Right kidney (tissue), 9 donors: ENCODE measurements at places on chromosomes 2 and 18.
A peak's percentile ranks its signal among the peaks of the same experiment; 100 is the strongest.

DNA sequence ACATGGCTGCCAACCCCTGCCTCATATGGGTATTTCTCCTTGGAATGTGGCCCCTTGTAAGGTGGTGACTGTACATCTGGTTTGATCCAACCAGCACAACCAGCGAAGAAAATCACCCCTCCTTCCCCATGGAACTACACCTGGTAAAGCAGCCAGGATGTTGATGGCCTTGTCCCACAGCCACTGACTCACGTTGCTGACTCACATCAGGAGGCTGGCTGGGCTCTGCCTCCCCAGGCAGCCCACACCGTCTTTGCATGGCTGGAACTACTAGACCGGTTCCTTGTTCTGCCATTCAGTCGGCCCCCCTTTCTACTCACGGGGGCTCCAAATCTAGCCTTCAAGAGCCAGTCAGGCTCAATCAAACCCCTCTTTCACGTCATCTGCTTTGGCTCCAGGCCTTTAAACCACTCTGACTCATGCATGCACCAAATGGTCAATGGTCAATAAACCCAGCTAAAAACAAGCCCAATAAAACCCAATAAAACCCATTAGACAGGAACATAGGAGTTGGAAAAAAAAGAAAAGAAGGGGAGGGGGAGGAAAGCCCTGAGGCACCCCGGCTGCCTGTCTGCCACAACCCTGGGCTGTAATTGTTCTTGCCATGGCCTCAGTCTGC, 114.8 kb downstream of the PLB1 start:
- DNase-seq = peak; percentile 12

DNA sequence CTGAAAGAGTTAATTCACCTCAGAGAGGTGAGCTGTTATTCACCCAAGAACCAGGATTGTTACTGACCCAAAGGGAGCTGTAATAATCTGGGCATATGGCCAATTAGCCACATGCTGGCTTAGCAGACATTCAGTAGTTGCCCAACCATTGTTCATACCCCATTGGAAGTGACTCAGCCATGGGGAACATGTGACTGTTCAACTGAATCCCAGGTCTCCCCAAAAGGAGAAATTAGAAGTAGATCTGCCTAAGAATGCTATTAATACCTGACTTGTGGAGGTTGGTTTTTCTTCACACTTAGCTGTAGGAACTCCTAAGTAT, 272.6 kb upstream of the UBE2E3 start:
- DNase-seq = no peak

DNA sequence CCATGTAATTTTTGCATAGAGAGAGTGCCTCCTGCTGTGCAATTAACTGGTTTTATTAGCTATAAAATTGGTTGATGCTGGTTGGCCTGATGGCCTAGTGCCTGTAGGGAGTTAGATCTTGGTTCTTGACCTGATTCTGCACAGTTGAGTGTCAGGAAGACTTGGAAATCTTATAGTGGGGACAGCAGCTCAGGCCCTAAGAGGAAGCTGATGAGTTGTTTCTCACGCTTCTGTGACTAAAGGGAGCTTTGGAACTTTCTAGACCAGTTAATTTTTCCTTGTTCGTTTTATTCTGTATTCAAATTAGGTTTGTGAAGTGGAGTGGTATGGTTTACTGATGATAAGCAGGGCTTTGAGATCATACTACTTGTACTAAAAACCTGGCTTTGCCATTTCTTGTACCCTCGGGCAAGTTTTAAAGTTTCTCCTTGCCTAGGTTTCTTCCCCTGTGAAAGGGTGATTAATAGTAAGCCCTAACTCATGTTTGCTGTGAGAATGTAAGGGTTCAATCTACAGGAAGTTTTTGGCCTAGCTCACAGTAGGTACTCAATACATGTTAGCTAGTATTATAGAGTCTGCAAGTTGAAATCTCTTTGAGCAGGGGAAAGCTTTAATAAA, 82.1 kb downstream of the MAP3K20 start:
- no peak for DNase-seq

DNA sequence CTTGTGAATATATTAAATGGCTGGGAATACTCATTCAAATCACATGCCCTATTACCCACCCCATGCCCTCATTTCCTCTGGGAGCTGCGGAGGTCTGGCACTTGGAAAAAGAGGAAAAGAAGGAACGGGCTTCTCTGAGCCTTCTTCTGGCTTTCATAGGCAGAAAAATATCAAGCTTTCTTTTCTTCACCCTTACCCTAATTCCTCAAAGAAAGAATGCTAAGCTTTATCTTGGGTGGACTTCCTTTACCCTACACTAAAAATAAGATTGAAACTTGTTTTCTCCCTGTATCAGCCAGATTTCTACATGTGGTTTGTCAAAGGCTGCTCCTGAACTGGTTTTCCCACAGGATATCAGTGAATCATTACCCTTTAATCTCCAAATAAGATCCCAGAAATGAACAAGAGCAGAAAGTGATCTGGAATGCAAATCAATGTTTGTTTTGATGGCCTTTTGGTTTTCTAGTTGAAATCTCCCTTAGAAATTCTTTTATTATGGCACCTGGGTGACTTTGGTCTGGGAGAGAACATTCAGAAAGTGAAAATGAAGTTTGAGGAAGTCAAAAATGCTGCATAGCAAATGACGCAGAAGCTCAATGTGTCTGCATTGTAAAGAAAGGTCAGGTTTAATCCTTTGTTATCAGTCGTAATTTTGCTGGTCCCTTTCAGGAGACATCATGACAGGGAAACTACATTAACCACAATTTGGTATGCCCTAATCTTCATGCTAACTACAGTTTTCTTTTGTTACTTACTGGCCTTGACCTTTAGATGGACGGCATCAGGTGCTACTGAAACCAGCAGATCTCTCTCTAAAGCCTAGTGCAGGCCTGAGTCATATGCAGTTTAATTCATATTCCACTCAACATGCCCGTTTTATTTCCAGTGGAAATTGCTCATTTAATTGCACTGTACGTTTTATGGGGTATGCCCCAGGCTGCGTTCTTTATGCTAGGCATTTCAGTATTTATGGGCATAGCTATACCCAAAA, 46.6 kb upstream of the HNRNPA3 start:
- peak; percentile 62 for DNase-seq

DNA sequence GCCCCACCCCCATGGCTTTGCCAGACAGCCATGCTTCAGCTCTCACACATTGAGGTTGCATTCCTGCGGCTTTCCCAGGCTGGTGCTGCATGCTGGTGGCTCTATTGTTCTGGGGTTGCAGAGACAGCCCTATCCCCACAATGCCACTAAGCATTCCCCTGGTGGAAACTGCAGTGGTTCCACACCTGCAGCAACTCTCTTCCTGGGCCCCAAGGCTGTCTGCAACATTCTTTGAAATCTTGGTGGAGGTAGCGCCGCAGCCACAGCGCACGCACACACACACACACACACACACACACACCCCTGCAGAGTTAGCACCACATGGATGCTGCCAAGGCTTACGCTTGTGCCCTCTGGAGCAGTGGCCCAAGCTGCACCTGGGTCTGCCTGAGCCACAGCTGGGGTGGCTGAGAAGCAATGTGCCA, 21.4 kb downstream of the SFXN5 start:
- DNase-seq = no peak

GRCh38 chr2:217937446-217937845, 65.3 kb downstream of the TNS1 start:
- DNase-seq = no peak

GRCh38 chr2:88671786-88672427, 19.6 kb upstream of the RPIA start:
- DNase-seq = peak; percentile 49

DNA sequence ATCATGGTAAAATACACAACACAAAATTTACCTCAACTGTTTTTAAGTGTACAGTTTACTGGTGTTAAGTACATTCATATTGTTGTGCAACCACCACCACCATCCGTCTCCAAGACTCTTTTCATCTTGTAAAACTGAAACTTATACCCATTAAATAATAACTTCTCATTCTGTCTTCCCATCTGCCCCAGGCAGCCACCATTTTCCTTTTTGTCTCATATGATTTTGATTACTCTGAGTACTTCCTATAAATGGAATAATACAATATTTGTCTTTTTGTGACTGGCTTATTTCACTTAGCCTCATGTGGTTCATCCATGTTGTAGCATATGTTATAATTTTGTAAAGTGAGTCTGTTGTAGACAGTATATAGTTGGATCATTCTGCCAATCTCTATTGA, 82.7 kb downstream of the ALMS1 start:
- DNase-seq = no peak

DNA sequence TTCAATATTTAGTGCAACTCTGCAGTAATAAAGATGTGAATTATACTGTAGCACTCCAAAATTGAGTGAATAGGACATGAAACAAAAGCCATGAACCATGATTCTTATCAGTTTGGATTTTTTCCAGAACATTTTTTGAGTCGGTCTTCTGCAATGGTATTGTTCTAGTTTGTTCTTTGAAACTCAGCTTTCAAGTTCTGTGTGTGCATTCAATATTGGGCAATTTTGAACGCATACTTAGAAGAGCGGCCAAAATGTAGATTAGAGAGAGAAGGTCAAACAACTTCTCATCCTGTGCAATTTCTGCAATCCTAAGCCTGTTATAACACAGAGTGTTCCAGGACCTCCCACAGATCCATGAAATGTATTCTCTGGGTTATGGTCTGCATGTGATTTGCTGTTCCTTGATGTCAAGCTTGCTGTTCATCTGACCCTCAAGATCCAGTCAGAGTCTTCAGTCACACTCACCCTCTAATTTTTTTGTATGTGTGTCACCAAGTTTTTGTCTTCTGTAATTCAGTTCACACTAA, 48.3 kb downstream of the TSPYL6 start:
- peak; percentile 18 for DNase-seq

DNA sequence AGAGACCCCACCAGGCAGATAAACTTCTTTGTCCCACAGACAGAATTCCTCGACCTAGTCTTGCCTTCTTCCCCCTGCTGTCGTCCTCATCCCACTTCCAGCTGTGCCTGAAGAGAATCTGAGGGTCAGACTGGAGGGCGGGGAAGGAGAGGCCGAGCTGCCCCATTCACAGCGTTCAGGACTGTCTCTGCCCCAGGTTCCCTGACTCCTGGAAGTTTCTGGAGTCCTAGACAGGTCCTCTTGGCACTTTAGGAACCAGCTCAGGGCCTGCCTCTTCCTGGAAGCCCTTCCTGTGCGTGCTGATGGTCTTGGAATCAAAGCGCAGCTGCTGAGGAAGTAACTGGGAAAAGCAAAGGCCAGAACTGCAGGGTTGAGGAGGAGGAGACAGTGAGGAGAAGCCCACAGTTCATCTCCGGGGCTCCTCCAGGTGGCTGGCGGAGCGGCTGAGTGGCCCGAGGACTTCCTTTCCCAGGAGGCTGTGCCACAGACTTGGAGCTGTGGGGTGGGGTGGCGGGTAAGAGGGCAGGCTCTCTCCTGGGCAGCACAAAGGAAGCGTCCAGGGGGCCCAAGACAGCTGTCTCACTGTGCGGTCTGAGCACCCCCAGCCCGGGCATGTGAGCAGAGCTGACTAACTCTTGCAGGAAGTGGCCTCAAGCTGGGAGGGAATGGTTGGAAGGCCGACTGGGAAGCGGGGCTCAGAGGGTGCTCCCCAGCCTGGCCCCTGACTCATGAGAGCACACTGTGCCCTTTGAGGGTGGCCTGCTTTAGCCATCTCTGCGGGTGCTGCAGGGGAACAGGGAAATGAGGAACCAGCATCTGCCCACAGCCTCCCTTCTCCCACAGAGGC, 39.5 kb downstream of the SDC1 start:
- no peak for DNase-seq

- peak; percentile 38 for DNase-seq
Measured at GRCh38 chr2:224260372-224261020, 141.4 kb downstream of the FAM124B start.

GRCh38 chr2:72136933-72137497, 10.6 kb downstream of the CYP26B1 start:
- DNase-seq = no peak

GRCh38 chr2:191257934-191258333, 12.7 kb downstream of the MYO1B start:
- DNase-seq = no peak

GRCh38 chr2:241255542-241256167, 59.8 kb downstream of the HDLBP start:
- no peak for DNase-seq

DNA sequence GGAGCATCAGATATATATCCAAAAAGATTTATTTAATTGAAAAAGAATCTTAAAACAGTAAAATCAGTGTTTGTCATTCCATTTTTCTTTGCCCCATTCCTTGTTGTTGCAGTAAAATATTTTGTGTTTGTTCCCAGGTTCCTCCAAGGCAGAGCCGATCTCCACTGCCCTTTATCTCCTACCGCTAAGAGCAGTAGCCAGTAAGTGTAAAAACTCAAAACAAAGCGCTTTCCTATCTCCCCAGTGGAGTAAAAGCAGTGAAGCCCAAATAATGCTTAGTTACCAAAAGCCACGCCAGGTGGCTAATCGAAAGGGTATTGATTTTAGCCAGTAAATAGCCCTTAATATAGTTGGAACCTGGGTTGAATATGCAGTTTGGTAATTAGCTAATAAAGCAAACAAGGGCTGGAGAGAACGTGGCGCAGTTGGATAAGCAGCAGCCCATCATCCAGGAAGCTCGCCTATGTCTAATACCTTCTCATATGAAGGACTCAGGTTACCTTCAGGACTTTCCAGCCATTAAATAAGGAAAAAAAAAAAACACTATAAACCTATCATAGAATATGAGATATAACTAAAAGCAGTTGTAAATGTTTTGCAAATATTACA, 12.4 kb upstream of the GPD2 start:
- DNase-seq = no peak

GRCh38 chr2:59282374-59283057, 1041.4 kb upstream of the FANCL start:
- no peak for DNase-seq

GRCh38 chr2:120531863-120532600, 186.1 kb downstream of the INHBB start:
- no peak for DNase-seq

DNA sequence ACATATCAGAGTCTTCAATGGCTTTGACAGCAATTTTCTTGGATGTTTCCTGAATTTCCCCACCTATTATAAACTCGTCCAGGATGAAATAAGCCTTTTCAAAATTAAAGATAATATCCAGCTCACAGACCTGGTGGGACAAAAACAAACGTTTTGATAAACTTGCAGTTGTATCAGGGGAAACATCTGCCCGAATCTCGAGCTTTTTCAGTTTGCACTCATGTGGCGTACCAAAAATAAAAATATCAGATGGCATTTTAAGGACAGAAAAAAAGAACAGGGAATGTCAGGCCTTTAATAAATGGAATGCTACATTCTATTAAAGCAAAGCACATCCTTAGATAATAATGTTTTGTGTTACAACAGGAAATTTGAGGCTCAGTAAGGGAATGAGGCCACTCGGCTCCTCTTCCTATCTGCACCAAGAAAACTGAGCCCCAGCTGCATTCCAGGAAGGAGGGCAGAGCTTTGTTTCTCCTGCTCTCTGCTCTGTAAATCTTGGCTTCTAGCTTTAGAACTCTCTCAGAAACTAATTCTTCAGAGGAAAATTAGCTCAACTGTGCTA, 72.1 kb downstream of the AP1S3 start:
- DNase-seq = no peak

DNA sequence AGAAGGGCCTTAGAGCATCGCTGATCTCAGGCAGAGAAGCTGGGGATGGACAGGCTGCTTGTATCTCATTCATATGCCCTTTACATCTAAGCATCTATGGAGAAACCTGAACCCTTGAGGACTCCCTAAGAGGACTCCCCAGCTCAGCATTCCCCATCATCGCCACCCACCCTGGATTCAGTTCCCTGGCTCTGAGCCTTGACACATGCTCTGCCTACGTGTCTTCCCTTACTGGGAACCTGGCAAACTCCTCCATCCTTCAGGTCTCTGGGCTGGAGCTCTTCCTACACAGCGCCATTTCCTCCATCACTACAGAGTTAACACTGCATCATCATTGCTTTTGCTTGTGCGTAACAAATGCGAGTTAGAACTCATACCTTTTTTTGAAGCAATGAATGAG, 31.2 kb upstream of the OTOF start:
- no peak for DNase-seq

GRCh38 chr2:7592618-7593140, 675.5 kb downstream of the RNF144A start:
- DNase-seq = no peak
